ENCODE measurements at places on chromosomes 13 and 19.

- DNase-seq: no peak
Observed at GRCh38 chr19:38763795-38764220, 9.5 kb downstream of the LGALS7 start.

- DNase-seq: peak; percentile 48
Observed at GRCh38 chr19:1067341-1067957, 482 bp downstream of the ARHGAP45 start.

- no peak for DNase-seq
Observed at GRCh38 chr13:47632311-47632710, 368.8 kb downstream of the SUCLA2 start.

DNA sequence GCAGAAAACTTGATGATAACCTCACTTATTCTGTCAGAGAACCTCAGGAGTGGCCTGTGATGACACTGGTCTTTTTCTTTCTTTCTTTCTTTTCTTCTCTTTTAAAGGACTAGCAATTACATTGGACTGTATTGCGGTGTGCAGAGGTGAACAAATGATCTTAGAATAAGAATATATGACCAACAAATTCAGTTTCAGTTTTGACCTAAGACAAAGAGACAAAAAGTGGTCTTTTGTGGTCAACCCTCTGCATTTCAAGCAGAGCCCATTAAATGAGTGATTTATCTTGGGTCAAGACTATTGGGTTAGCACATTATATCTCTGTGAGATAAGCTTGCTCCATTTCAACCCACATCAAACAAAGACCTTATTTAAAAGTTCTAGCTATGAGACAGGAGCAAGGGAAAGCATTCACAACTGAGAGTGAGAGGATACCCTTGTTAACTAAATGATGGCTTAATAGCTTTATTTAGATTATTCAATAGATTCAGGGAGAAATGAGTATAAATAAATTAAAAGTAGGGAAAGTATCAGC lies 644.4 kb downstream of the PCDH9 start:
- DNase-seq: no peak

DNA sequence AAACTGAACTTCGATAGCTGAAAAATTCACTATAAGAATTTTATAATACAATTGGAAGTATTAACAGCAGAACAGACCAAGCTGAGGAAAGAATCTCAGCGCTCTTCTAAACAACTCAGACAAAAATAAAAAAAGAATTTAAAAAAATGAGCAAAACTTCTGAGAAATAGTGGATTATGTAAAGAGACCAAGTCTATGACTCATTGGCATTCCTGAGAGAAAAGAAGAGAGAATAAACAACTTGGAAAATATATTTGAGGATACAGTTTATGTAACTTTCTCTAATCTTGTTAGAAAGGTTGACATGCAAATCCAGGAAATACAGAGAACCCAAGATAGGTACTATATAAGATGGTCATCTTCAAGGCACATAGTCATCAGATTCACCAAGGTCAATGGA lies 25.4 kb downstream of the SLC25A15 start:
- DNase-seq: no peak

GRCh38 chr19:3176715-3177501 lies 1.7 kb upstream of the S1PR4 start:
- peak; percentile 85 for DNase-seq

- DNase-seq: no peak
Observed at GRCh38 chr13:33070713-33071112, 54.5 kb downstream of the KL start.

GRCh38 chr13:23673354-23673753 lies 103.1 kb downstream of the TNFRSF19 start:
- no peak for DNase-seq

- no peak for DNase-seq
Observed at GRCh38 chr13:73131247-73131646, 72.4 kb downstream of the KLF5 start.

DNA sequence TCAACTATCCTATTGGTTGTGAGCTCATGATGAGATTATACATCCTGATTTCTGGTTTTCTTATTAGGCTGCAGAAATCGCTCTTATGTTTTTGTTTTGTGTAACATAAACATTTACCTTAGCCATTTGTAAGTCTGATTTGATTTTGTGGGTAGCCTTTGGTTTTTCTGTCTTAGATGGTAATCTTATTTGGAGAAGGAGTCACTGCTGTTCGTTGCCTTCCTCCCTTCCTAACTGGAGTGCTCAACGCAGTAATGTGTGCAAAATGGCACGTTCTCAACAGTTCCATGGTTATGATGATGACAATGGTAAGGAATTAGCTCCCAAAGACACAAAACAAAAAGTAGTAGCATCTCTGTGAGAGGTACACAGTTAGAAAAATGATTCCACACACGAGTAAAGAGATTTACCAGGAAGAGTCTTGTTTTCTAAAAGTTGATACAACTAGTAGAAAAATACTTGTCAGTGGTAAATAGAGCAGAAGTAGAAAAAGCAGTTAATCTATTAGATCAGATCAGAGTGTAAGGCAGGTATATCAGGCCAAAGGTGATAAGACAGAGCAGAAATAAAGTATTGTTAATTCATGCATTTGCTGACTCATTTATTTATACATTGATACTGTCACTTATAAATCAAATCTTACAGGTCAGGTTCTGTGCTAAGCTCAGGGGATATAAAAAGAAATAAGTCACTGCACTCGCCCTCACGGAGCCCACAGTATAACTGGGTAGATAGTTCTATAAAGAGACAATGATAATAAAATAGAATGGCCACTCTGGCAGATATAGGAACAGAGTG lies 270.0 kb downstream of the NALCN start:
- DNase-seq: no peak

GRCh38 chr13:79413521-79413920 lies 7.5 kb upstream of the RBM26 start:
- no peak for DNase-seq

- no peak for DNase-seq
Observed at GRCh38 chr13:99442273-99442895, 58.9 kb upstream of the TM9SF2 start.

GRCh38 chr13:33196767-33197166 lies 88.8 kb downstream of the STARD13 start:
- DNase-seq: no peak

GRCh38 chr13:98222816-98223215 lies 45.7 kb upstream of the RNF113B start:
- no peak for DNase-seq

GRCh38 chr13:23919006-23919405 lies 21.7 kb upstream of the C1QTNF9B start:
- no peak for DNase-seq

DNA sequence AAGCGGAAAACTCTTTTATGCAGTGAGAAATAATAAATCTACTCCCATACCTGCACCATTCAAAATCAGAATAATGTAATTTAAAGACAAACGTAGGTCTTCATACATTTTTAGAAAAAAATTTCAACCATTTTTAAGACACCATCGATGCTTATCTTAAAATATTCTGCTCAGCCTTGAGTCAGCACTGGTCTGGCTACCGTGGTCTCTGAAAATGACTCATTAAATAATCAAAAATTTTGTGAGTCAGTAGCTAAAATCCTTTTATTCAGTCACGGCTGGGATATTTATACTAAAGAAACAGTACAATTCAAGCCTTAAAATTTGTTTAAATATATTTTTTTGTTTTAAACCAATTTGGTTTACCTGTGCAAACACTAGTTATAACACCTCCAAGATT lies 2862.8 kb upstream of the PCDH20 start:
- no peak for DNase-seq
